ENCODE measurements at places on chromosomes 11 and 22. TPM values are rescaled to one million over a fixed set of nuclear protein-coding genes. Genes with fewer than 3 reads are reported as not detected.

DNA sequence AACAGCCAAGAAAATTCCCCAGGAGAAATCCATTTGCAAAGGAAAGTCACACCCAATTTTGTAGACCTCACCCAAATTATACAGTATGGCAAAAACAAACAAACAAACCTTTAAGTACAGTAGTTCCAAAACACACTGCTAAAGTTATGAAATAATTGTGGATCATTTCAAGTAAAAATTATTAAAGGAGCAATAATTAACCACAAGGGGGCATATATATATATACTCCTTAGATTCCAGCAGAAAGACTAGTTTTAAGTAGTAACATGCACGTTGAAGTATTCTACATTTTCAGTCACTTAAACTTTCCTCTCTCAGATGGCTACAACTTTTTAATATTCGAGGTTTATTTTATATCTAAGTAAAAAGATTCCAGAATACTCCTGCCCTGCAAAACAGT lies 26.8 kb downstream of the RNF141 start:
- no peak for DNase-seq

GRCh38 chr11:45163956-45164575 lies 17.6 kb downstream of the PRDM11 start:
- DNase-seq, result no peak

- DNase-seq, result no peak
Measured at GRCh38 chr22:34841331-34841771, 224.6 kb upstream of the ISX start.

DNA sequence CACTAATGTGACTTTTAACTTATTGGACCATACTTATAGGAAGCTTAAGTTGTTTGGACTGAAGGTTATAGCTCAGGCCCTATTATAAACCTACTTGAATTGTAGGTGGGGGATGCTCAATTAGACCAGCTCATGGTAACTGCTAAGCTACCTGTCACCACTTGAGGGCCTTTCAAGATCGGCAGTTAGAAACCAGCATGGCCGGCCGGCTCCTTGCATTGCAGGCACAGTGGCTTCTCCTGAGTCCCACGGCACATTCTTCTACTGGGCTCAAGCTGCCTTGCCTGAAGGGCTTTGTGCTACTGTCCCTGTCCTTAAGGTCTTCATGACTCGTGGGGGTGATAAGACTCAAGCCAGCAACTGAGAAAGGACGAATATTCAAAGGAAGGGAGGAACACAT lies 70.8 kb downstream of the TBC1D22A start:
- no peak for DNase-seq

DNA sequence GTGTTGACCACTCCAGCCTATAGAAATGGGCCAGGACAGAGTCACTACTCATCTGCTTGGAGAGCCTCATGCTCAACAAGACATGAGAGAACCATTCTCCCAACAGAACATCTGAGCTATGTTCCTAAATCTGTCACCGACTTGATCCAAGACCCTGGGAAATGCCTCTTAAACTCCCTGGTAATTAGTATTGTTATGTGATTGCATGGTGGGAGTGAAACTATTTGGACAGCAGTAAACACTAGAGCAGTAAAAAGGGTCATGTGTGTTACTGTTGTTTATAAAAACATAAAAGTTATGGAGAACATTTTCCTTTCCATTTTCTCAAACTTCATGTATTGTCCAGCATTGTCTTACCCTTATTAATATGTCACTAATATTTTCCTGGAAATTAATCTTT lies 369.8 kb upstream of the FAT3 start:
- DNase-seq, result no peak

DNA sequence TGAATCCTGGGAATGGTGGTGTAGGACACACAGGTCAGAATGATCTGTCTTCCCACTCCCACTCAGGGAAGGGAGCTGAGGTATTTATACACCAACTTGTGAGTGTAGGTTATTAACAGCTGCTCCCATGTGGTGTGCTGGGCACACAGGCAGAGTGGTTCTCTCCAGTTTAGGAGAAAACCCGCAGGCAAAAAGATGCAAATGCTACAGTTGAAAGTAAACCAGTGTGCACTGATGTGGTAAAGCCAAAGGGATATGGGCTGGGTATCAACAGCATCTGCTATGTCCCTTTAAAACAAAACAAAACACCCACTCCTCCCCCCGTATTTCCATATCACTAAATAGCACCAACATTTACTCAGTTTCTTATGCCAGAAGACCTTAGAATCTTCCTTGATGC lies 75.4 kb upstream of the SYT13 start:
- DNase-seq, result no peak

GRCh38 chr11:35549787-35550186 lies 24.4 kb upstream of the PAMR1 start:
- DNase-seq, result no peak

GRCh38 chr11:125892071-125892470 lies 4.6 kb downstream of the HYLS1 start:
- DNase-seq, result no peak

- DNase-seq, result no peak
Measured at GRCh38 chr11:103111400-103111799, 2.2 kb downstream of the DYNC2H1 start.

DNA sequence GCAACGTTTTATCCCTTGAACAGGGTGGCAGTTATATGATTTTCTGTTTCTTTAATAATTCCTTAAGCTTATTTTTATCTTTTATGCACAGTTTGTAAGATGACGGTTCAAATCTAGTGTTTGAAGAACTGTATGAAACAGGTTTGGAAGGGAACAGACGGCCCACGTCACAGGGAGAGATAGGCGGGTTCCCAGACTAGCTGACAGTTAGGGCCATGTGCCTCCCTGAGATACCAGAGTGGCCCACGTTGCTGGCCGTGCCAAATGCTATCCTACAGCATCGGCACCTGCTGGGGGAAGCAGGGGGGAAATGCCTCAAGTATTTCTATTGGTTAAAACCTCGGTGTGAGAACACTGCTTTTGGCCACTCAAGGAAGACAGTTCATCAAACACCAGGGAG lies 50.2 kb upstream of the BID start:
- DNase-seq, result peak; percentile 53

GRCh38 chr11:128391811-128392210 lies 195.5 kb downstream of the ETS1 start:
- DNase-seq, result no peak

DNA sequence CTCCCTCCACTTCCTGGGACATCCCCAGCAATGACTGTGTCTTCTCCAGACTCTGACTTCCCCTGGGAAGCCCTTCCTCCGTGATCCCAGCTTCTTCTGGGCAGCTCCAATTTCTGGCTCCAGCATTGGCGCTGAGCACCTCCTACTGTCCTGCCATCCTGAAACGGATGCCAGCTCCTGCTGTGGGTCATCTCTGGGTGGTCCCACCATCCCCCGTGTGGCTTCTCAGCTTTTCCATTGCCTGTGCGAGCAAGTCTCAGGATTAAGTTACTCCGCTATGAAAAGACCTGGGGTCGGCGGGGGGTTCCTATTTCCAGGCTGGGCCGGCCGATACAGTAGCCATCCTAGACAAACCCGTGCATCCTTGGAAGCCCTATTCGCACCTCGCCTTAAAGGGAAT lies 55.4 kb upstream of the FADD start:
- DNase-seq, result no peak

GRCh38 chr11:88337987-88338668 lies 592 bp upstream of the CTSC start:
- peak; percentile 39 for DNase-seq

GRCh38 chr11:114027926-114028325 lies 31.6 kb upstream of the ZBTB16 start:
- no peak for DNase-seq

- no peak for DNase-seq
Measured at GRCh38 chr11:65362320-65362931, 7.9 kb downstream of the TIGD3 start.

DNA sequence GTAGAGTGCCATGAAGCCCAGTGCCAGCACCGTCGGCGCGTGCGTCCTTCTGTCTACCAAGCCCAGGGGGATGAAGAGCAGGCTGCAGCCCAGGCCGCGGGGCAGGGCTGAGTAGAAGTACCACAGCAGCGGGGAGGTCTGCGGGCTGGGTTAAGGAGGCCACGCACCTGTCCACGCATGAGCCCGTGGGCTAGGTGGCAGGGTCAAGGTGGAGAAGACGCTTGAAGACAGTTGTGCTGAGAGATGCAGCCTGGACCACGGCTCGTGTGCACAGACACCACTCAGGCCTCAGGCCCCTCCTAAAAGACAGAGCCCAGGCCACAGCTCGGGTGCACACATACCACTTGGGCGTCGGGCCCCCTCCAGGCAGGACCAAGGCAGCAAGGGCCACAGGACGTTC lies 10.4 kb downstream of the ALG12 start:
- no peak for DNase-seq

- DNase-seq, result no peak
Measured at GRCh38 chr11:35962369-35963138, 18.7 kb downstream of the LDLRAD3 start.

GRCh38 chr11:10955616-10956015 lies 97.8 kb upstream of the ZBED5 start:
- DNase-seq, result no peak

DNA sequence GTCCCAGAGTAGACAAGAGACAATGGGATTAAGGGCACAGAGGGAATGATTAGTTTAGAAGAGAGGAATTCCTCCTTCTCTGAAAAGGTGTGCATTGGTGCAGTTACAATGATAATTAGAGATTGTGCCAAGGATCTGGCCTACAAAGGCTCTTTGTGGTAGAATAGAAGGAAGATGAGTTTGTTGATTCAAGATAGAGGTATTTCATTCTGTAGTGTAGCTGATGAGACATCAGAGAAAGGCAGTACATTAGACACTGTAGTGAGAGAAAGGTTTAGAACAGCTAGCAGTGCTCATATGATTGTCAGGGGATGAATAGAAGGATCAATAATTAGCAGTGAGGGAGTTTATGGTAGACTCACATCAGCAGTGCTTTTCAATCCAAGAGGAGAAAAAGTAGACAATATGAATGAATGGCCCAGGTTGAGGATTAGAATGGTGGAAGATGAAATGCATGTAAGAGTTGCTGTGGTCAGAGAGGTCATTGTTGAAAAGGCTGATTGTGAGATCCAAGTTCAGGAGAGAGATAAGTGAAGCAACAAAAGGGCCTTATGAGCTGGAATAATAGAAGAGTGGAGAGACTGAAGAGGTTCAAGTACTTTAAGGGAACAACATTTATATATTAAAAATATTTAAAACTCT lies 28.9 kb downstream of the SIK2 start:
- no peak for DNase-seq

- DNase-seq, result no peak
Measured at GRCh38 chr11:87136236-87136635, 98.5 kb downstream of the TMEM135 start.

GRCh38 chr11:83102834-83103233 lies 31.1 kb upstream of the RAB30 start:
- DNase-seq, result no peak

GRCh38 chr11:111378861-111379601 lies at the start of gene POU2AF1:
Gene POU2AF1 (minus strand): TSS chr11:111379275. CDS start chr11:111379177, 98 bp downstream.
- peak; percentile 18 for DNase-seq

DNA sequence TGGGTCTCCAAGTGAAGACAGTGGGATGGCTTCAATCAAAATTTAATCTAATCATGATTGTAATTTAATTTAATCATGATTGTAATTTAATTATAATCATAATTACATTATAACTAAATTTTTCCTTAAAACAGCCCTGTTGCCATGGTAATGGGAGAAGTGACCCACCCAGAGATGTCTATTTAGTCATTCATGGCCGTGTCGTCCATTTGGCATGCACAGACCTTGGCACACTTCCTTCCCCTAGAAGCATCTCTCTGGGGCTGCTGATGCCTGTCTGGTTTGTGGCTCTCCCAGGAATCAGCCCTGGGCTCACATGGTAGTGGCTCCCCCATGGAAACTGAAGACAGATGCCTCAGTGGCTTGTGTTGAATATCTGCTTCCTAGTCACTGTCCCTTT lies 27.0 kb downstream of the P4HA3 start:
- no peak for DNase-seq

DNA sequence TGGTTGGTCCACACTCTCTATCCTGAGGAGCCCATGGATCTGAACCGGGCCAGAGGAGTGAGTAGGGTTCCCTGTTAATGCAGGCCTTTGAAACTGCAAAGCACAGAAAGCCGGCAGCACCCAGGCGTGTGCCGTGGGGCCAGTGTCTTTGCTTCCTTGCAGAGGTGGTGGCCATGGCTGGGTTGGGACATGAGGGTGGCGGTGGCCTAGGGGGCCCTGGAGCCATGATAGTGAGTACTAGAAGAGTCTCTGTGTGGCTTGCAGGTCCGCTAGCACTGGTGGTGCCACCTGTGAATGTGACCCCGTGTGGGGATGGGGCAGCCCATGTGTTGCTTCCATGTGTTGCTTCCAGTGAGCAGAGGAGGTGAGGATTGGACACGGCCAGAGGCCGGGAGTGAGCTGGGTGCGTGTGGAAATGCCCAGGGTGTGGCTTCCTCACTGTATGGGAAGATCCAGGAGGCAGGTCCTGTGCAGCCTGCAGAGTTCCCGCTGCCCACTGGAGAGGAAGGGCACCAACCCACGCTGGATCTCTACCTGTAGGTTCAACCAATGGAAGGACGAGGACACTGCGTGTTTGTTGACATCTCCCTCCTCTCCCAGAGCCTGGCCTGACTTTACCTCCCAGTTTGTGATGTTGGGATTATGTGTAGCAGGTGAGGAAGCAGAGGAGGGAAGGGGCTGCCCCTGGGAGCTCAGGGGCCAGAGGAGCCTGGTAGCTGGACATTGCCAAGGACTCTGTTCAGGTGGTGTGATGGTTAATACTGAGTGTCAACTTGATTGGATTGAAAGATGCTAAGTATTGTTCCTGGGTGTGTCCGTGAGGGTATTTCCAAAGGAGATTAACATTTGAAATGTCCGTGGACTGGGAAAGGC lies 796.6 kb downstream of the TBC1D22A start:
- no peak for DNase-seq

The RASGRP2 gene
- 21.1 TPM for total RNA-seq

The ST3GAL4 gene
- total RNA-seq, result 61.7 TPM

The DCDC1 gene
- total RNA-seq, result not detected

The SERPING1 gene
- total RNA-seq, result 94.6 TPM

The EMID1 gene
- total RNA-seq, result 0.74 TPM

The KIAA0930 gene
- 18.6 TPM for total RNA-seq

The LAMTOR1 gene
- total RNA-seq, result 82.0 TPM

The GPR83 gene
- 0.25 TPM for total RNA-seq

The FAM111A gene
- total RNA-seq, result 9.6 TPM

The MYRF gene
- total RNA-seq, result 0.14 TPM

The KBTBD4 gene
- total RNA-seq, result 14.2 TPM
